ENCODE measurements at places on chromosomes 7 and 10.

DNA sequence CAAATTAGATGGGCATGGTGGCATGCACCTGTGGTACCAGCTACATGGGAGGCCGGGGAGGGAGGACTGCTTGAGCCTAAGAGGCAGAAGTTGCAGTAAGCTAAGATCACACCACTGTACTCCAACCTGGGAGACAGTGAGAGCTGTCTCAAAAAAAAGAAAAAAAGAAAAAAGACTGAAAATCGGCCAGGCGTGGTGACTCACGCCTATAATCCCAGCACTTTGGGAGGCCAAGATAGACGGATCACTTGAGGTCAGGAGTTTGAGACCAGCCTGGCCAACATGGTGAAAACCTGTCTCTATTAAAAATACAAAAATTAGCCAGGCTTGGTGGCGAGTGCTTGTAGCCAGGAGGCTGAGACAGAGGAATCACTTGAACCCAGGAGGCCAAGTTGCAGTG lies 11.9 kb downstream of the RNF216 start:
- DNase-seq, result no peak

DNA sequence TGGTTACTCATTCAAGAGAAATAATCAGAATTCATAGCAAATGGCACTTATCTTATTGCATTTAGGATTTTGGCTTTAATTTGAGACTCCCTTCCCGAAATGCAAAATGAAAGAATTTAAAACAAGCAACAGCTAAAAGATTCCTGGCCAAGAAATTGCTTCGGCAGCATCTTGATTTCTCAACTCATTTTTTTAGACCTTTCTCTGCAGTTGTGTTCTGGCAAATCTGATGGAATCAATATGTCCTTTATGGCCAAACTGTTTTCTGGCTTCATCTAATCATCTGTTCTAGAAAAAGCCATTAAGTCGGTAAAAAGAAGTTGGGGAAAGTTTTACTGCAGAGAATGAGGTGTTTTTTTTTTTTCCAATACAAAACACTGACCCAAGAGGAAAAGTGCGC lies 172.1 kb downstream of the SLC16A9 start:
- no peak for DNase-seq

DNA sequence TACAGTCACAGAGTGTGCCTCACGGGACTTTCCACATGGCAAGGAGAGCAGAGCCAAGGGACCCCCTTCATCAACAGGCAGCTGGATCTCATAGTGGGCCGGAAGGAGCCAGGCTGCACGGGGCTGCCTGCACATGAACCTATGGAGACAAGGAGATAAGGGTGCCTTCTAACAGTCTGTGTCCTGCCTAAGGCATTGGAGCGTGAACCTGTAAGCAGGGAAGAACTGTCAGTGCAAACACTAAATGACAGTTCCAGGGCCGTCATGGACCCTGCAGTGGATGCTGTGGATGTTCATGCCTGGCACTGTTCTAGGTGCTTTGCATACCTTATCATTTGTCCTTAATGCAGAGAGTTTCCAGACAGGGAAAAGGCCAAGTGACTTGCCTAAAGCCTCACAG lies 85.9 kb downstream of the WIPF3 start:
- DNase-seq, result no peak

- no peak for DNase-seq
Observed at GRCh38 chr7:134779741-134780065, 269 bp downstream of the CALD1 start.

- no peak for DNase-seq
Observed at GRCh38 chr7:92020636-92021035, 80.0 kb downstream of the AKAP9 start.

DNA sequence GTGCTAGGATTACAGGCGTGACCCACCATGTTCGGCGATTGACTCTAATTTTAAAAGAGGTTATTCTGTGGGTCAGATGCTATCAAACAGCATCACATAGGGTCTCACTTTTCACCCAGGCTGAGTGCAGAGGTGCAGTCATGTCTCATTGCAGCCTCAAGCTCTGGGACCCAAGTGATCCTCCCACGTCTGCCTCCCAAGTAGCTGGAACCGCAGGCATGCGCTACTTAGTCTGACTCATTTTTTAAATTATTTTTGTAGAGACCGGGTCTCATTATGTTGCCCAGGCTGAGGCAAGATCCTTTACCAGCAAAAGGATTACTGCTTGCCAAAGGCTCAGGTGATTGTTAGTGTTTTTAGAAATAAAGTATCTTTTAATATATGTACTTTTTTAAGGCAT lies 42.9 kb upstream of the STOX1 start:
- no peak for DNase-seq

GRCh38 chr7:74579800-74580685 lies 77.5 kb upstream of the GTF2I start:
- DNase-seq, result peak; percentile 84

DNA sequence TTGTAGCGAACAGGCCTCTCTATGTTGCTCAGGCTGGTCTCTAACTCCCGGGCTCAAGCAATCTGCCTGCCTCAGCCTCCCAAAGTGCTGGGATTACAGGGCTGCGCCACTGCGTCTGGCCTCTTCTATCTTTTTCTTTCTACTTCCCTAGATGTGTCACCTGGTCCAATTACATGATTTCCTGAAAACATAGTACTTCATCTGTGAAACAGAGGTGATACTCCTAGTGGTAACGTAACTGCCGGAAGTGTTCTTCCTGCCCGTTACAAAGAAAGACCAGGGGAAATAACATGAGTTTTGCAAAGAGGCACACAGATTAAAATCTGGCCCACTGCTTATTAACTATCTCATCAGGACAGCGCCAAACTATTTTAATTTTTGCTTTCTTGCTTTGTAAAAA lies 18.4 kb upstream of the HGF start:
- DNase-seq, result no peak

DNA sequence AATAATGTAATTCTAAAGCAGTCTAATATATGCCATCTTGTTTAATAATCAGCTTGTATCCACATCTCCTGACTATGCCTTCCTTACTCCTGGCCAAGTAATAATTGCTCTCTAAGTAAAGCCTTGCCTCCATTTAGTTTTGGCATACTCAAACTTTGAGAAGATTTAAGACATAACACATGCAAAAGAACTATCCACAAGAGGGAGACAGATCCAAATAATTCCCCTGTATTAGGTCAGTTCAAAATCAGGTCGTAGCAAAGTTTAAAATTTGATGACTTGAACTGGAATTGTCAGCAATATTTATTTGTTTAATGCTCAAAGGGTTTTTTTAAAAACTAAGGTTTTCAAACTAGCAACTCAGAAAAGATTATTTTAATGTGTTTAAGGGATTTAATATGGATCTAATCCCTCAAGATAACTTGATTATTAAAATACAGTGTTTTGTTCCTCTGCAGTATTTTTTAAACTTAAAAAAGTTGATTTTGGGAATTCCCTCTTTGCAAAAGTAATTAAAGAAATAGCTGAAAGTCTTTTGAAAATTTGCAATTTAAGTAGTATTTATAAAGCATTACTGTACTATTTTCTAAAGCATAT lies 95.3 kb downstream of the HDAC9 start:
- no peak for DNase-seq

GRCh38 chr10:21144047-21144446 lies 246.9 kb upstream of the NEBL start:
- DNase-seq, result no peak

DNA sequence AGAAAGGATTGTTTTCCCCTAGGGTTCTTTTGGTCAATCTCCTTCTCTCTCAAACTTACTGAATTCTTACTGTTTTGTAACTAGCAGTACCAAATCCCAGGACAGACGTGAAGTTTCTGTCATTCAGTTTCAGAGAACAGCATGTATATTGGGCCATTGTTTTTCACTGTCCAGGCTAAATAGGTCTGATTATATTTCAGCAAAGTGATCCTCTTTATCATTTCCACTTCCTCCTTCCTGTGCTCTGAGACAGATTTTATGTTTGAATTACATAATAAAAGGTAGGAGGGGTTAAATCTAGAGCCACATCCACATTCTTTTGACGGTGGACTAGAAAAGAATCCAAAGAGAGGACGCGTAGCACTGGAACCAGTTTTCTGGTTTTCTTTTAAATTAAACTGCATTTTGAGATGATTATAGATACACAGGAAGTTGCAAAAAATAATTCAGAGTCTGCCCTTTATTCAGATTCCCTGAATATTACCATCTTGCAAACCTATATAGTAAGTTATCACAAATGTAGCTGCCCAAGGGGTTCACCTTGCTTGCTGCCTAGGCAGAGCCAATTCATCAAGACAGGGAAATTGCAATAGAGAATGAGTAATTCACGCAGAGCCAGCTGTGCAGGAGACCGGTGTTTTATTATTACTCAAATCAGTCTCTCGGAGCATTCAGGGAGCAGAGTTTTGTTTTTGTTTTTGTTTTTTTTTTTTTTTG lies 40.1 kb downstream of the AKR1E2 start:
- no peak for DNase-seq

- no peak for DNase-seq
Observed at GRCh38 chr10:110115784-110116520, 91.5 kb upstream of the MXI1 start.

GRCh38 chr10:80909254-80909653 lies 371.6 kb downstream of the SH2D4B start:
- DNase-seq, result no peak

DNA sequence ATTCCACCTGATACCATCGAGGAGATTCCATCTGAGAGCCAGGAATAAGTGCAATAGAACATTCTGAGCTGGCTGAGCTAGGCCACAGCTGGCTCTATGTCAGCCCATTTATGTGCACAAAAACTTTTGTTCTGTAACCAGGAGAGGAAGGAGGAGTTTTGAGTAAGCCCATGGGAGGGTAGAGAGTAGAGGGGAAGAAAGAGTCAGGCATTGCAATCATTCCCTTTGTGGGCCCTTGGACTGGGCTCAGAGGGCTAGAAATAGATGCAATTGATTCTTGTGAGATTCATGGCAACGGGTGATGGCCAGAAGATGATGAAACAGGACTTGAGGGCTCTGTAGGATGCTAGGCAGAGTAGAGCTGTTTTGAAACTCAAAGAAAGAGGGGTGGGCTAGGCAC lies 104.6 kb upstream of the KIF5B start:
- DNase-seq, result no peak

GRCh38 chr10:58385784-58386112 lies 538 bp downstream of the TFAM start:
- peak; percentile 19 for DNase-seq

GRCh38 chr10:90407131-90407530 lies 450.7 kb downstream of the HTR7 start:
- no peak for DNase-seq

- no peak for DNase-seq
Observed at GRCh38 chr7:52071744-52072143, 755.1 kb upstream of the COBL start.

DNA sequence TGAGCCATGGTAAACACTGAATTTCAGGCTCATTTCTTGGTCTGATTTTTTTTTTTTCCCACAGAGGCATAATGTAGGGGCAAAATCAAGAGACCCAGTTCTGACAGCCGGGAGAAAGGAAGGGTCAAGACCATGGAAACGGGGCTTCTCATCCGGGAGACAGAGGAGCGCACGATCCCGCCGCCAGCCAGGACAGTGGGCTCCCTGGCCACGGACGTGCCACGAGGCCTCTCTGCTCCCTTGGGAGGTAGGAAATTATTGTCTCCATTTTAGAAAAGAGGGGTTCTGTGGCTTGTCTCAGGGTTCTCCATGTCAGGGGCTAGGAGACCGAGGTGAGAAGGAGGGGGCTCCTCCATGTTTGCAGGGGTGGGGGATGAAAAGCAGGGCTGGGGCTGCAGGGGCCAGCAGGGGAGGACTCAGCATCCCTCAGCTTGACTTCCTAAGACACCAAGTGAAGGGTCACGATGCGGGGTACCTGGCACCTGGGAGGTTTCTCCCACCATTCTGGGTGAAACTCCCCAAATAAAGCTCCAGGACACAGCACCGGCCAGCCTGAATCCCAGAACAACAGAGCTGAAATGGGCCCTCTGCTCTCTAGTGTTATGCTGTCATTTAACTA lies 37.6 kb downstream of the PPIF start:
- DNase-seq, result no peak

DNA sequence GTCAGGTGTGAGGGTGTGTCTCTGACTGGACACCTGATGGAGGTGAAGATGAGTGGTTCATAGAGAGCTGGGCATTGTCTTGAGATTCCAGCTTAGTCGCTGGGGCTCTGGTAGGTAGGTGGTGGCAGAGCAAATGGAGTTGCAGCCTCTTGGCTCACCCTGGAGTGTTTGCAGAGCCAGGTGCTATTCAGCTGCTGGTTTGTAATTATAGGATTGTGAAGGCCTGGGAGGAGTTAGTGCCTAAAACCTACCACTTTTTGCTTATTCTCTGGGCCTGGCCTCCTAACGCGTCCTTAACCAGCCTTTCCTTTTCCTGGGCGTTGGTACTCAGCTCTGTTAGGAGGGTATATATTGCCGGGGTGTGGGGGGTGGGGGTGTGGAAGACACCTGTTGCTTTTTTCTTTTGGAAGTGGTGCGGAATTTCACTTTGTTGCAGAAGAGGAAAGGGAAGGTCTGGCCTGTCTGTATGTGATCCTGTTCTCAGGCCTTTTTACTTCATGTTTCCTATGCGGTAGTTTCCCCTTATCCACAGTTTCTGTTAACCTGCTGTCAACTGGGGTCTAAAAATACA lies 3.2 kb downstream of the PPRC1 start:
- no peak for DNase-seq

- no peak for DNase-seq
Observed at GRCh38 chr7:157080111-157080730, 58.5 kb upstream of the UBE3C start.

GRCh38 chr10:86042161-86042560 lies 324.4 kb downstream of the GRID1 start:
- no peak for DNase-seq

DNA sequence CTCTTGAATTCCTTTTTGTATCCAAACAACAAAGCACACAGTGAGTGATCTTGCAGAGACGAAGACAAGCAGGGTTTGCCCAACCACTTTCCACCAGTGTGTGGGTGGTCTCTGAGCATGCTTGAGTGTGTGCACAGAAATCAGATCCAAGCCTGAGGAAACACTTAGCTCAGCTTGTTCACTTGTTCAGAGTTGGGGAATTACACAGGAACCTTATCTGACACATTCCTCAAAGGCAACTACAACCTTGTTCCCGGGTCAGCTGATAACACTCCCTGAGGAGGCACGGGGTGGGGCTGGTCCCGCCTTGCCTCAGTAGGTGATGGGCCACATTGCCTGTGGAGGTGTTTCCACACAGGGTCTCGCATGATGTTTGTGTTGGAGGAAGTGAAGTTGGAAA lies 216.9 kb downstream of the DYNC1I1 start:
- no peak for DNase-seq

DNA sequence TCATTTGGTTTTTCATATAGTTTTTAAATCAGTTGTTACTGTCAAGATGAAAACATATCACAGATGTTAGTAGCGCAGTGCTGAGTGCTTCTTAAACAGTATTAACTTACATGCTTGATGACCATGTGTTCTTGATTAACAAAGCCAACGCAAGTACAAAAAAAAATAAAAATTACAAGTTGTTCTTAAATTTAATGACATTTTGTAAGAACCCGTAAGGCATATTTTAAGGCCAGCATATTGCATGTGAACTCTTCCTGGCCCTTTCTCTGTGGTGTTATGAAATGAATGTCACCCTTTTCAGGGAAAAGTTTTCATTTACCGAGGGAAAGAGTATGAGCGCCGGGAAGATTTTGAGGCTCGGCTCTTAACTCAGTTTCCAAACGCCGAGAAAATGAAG lies 140.4 kb upstream of the NPS start:
- no peak for DNase-seq

GRCh38 chr10:93867525-93867924 lies 26.3 kb upstream of the SLC35G1 start:
- no peak for DNase-seq

- DNase-seq, result no peak
Observed at GRCh38 chr7:36512616-36513015, 123.0 kb downstream of the ANLN start.

GRCh38 chr7:118218413-118219156 lies 5.9 kb upstream of the ANKRD7 start:
- no peak for DNase-seq

GRCh38 chr7:4621396-4621795 lies 60.7 kb upstream of the FOXK1 start:
- no peak for DNase-seq
